HCT116 (cell line): ENCODE measurements at places on chromosomes 2 and 18. TPM values are rescaled to one million over a fixed set of nuclear protein-coding genes. Genes with fewer than 3 reads are reported as not detected.
A peak's percentile ranks its signal among the peaks of the same experiment; 100 is the strongest.

- H3K27me3 ChIP-seq, result peaks cover 42% of the 10 kb centered on the region
- no peak for DNase-seq
- no peak overlapping the region for H3K4me3 ChIP-seq
- H3K36me3 ChIP-seq, result no peaks in the 10 kb centered on the region
Measured at GRCh38 chr18:63207835-63208234, 111.7 kb downstream of the BCL2 start.

GRCh38 chr2:225582355-225583116, 183.0 kb downstream of the NYAP2 start:
- no peaks in the 10 kb centered on the region for H3K27me3 ChIP-seq
- no peak overlapping the region for H3K4me3 ChIP-seq
- no peaks in the 10 kb centered on the region for H3K36me3 ChIP-seq
- no peaks in the 10 kb centered on the region for H3K4me1 ChIP-seq
- no peak overlapping the region for H3K27ac ChIP-seq

GRCh38 chr2:72139874-72140620, 7.6 kb downstream of the CYP26B1 start:
- H3K27ac ChIP-seq, result no peak overlapping the region
- peaks cover 13% of the 10 kb centered on the region for H3K4me1 ChIP-seq
- H3K36me3 ChIP-seq, result no peaks in the 10 kb centered on the region

DNA sequence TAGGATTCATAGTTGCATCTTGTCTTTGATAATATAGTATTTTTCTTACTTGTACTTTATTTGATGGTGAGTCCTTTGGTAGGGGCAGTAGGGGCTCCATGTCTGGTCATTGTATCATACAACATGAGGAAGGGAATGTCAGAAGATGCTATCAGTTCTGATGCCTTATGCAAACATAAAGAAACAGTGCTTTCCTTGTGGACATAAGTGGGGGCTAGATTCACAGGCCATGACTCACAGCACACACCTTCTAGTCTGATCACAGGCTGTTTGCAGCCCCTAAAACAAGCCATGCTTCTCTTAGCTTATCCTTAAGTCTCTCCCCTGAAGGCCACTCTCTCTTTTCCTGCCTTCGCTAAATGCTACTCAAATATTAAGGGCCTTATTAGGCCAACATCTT, 10.7 kb upstream of the SLC14A1 start:
- no peak overlapping the region for H3K27ac ChIP-seq
- DNase-seq, result no peak
- H3K4me1 ChIP-seq, result no peaks in the 10 kb centered on the region
- no peaks in the 10 kb centered on the region for H3K36me3 ChIP-seq
- no peaks in the 10 kb centered on the region for H3K27me3 ChIP-seq

DNA sequence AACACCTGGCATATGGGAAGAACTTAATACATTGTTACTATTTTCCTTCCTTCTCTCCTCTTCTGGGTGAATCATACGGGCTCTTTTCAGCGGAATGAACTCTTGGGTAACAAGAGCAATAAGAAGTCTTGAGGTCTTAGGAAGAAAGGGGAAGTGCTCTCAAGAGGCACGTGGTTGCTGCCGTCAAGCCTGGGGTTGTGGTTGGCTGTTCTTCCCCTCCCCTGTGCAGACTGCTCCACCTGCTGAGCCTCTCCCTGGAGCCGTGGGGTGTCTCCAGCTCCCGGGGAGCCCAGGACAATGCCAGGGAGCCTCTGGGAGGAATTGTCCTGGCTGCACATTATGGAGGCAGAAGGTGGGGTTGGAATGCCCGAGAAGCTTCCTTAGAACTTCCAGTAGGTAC, 19.4 kb downstream of the TOGARAM2 start:
- no peak overlapping the region for H3K4me3 ChIP-seq
- no peaks in the 10 kb centered on the region for H3K27me3 ChIP-seq

- DNase-seq, result no peak
- no peak overlapping the region for H3K4me3 ChIP-seq
- H3K4me1 ChIP-seq, result no peaks in the 10 kb centered on the region
- peaks cover 9% of the 10 kb centered on the region; the same call in 1 of the 2 replicates for H3K36me3 ChIP-seq
- no peaks in the 10 kb centered on the region for H3K27me3 ChIP-seq
- H3K27ac ChIP-seq, result no peak overlapping the region
Measured at GRCh38 chr2:55601849-55602248, 15.6 kb downstream of the PPP4R3B start.

DNA sequence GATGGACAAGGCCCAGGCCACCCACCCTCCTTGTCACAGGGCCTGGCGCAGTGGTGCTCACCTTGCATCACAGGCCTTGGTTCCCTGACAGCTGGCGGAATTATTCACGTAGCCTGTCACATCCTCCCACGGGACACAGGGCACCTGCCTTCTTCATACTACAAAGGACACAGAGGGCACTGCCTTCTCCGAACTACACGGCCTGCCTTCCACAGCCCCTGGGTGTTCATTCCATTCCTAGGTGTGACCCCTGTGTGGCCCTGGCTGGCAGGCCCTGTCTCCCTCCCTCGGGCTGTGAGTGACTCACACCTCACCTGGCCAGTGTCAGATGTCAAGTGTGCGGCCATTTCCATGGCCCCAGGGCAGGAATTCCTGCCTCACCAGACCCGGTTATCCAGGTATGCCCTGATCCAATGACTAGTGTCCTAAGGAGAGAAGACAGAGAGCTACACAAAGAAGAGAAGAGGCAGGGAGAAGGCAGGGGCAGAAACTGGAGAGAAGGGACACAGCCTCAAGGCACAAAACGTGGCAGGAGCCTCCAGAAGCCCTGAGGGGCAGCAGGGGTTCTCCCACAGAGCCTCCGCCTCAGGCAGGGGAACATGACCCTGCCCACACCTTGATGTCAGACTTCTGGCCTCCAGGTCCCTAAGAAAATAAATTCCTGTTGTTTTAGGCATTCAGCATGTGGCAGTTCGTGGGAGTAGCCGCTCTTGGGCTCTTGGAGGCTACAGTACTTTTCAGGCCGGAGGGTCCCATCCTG, 43.4 kb downstream of the MBP start:
- H3K27me3 ChIP-seq, result no peaks in the 10 kb centered on the region
- peak overlapping the region; percentile 44 for H3K4me3 ChIP-seq
- peak; percentile 81 for DNase-seq

FER1L5 gene
- total RNA-seq, result 0.91 TPM

APLF gene
- total RNA-seq, result 1.6 TPM

PAIP2B gene
- total RNA-seq, result 5.9 TPM

QPCT gene
- not detected for total RNA-seq

EFR3B gene
- 0.96 TPM for total RNA-seq
